ENCODE measurements at places on chromosomes 4 and X.

DNA sequence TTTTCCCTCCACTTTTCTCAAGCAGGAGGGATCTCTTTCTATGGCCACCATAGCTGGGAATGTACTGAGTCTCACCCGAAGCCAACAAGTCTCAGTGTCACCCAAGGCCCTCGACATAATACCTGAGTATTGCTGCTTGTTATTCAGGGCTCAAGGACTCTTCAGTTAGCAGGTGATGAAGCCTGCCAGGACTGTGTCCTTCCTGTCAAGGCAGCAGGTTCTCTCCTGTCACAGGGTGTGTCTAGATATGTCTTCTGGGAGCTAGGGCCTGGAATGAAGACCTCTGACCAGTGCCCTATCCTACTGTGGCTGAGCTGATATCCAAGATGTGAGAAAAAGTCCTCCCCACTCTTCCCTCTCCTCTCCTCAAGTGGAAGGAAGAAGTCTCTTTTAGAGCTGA, 391.0 kb upstream of the DIPK2B start:
- no peak for DNase-seq

- no peak for DNase-seq
Observed at GRCh38 chrX:44173219-44173618, 170.3 kb downstream of the EFHC2 start.

GRCh38 chr4:1365271-1366178, 18.5 kb downstream of the UVSSA start:
- DNase-seq, result no peak

- no peak for DNase-seq
Observed at GRCh38 chr4:105352826-105353225, 121.0 kb downstream of the PPA2 start.

- no peak for DNase-seq
Observed at GRCh38 chrX:119181491-119181890, 53.9 kb upstream of the KIAA1210 start.
